ENCODE measurements at places on chromosomes 6 and 20.

GRCh38 chr6:4553387-4553786 lies 222.8 kb upstream of the CDYL start:
- DNase-seq: no peak

GRCh38 chr6:121612927-121613326 lies 177.5 kb downstream of the GJA1 start:
- no peak for DNase-seq

DNA sequence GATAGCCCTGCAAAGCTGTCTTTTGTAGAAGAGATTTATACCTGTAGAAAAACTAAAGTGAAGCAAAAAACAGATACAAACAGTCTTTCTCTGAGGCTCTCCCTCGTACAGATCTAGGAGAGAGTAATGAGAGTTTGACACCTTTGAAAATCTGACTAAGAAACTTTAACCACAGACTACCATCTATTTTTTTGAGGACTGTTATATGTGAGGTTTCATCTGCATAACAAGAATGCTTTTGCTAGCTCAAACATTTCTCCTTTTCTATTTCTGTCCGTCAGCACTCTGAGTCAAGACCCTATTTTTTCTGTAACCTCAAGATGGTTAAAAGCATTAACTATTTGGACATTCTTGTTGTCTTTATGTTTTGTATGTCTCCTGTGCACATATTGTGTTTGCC lies 193.0 kb downstream of the BTBD3 start:
- no peak for DNase-seq

DNA sequence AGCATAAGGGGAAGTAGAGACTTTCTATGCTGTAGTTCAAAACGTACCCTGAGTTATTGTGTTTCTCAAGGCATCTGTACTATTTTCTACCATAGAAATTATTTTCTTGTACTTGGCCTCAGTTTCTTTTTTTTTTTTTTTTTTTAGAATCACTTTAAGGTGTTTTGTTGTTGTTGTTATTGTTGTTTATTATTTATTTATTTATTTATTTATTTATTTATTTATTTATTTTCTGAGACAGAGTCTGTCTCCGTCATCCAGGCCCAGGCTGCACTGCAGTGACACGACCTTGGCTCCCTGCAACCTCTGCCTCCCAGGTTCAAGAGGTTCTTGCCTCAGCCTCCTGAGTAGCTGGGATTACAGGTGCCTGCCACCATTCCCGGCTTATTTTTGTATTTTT lies 179.1 kb downstream of the GRIK2 start:
- no peak for DNase-seq

DNA sequence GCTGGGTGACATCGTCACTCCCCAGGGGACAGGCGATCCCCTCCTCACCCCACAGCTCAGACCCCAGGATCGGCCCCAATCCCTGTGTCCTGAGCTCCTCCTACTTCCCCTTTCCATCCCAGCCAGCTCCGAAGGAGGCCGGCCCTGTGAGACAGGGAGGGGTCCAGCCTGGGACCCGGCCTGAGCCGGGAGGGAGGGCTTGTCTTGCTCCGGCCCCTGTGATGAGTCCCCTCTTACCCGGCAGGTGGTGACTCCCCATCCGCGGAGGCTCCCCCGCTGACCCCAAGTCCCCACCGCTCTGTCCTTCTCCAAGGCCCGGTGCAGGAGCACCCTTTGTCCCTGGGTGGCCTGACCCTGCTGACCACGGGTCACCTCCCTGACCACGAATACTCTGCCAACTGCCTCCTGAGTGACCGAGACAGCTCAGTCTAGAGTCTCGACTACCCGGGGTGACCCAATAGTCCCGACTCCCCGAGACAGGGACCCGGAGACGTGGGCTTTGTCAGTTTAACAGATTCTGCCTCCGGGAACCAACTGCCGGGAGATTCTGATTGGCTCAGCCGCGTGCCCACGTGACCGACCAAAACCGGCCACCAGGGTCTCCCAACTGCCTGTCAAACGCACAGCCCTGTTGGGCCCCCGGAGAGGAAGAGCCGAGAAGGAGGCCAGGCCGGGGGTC lies 187.4 kb upstream of the PROKR2 start:
- DNase-seq: no peak

- DNase-seq: no peak
These were observed 697.5 kb downstream of the PRKN start for GRCh38 chr6:162029873-162030576.

GRCh38 chr20:20436689-20437088 lies 68.8 kb downstream of the INSM1 start:
- no peak for DNase-seq

DNA sequence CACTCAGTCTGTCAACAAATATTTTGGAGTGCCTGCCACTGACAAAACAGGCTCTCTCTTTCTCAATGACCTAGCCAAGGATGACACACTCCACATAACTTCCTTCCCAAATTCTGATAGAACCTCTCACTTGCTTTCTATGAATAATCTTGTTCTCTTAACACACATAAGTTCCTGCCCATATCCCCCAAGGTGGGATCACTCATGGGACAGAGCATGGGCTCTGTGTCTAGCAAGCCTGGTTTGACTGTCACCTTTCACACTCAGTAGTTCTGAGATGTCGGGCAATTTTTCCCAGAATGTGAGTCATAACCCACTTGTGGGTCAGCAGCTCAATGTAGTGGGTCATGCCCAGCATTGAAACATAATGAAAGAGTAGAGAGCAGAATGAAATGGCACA lies 78.1 kb downstream of the LRFN2 start:
- DNase-seq: no peak

DNA sequence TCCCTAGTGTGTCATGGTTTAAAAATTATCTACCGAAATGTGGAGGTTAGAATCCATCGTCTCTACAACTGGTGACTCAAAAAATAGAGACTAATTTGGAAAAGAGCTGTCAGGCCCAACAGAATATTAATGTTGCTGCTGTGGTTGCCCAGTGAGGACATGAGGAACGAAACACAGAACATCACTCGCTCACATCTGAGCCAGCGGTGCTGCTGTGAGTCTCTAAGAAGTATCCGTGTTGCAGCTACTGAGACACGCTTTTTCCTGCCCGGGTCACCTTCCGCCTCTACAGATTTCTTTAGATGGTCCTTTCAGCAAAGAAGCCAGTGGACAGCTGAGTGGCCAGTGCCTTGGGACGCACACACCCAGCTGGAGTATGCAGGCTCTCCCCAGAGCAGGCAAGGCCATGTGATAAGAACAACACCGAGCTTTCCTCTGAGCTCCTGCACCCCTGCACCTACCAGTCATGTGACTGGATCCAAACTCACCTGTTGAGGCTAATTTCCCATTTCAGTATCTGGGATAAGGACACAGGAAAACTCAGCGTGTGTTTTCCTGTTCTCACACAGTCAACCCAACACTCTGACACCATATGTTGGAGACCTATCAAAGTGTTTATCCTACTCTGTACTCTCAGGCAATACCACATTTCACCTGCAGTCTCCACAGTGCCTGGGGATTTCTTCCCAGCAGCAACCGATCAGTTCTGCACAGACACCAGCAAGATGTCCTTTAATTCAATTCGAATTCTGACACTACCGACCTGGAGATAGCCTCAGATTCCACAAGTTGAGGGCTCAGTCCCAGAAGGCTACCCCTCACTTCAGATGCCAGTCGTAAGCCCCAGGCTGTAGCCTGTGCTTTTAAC lies 119.0 kb upstream of the RPS6KA2 start:
- DNase-seq: no peak

GRCh38 chr6:25173951-25174474 lies 105.2 kb upstream of the CARMIL1 start:
- no peak for DNase-seq

DNA sequence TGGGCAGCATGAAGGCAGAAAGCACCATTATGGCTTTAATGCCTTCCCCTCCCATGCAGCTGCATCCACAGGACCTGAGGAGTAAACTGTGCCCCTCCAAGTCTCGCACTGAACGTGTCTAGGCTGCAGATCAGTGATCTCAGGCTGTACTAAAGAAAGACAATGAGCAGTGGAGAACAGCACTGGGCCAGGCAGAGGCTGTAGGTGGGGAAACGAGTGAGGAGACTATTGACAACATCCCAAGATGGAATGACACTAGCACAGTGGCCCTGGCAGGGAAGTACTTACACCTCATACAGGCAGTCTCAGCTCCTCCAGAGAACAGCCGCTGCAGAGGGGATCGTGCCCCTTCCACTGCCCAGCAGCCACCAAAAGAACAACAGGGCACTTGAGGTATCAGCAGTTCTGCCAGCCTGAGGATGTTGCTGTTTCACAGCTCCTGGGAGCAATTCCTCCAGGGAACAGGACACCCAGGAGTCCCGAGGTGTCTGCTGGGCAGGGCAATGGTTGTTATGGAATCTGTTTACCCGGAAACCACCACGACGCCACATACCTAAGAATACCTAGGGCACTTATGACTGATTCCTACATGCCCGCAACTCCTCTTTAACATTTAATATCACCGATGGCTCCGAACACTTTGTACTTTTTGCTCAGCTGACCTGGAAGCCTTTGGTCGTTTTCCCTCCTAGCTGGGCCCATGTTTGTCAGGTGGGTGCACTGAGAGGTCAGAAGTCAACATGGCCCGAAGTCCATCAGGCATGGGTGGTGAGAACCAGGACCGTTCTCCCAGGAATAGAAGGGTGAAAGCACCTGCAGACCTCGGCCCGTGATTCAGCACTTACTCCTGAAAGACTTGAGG lies 79.1 kb downstream of the SLC22A23 start:
- no peak for DNase-seq

- no peak for DNase-seq
These were observed 12.0 kb downstream of the ANGPT4 start for GRCh38 chr20:904039-904545.

- DNase-seq: no peak
These were observed 53.2 kb downstream of the WDR27 start for GRCh38 chr6:169648617-169649016.

DNA sequence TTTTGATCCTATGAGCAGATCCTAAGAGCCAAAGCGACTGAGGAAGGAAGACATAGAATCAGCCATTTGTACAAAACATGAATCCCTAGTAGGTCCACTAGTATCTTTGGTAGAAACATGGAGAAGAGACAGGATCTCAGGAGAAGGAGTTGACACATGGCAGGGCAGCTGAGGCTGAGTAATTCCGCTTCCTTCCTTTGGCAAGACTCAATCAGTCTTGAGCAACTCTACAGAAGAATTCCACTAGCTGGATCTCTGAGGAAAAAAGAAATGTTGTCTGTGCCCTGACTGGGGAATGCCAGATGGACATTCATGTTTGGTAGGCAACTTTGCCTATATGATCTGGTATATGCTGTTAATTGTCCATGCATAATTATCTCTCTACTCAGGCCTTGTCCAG lies 35.3 kb downstream of the ESR1 start:
- DNase-seq: no peak

DNA sequence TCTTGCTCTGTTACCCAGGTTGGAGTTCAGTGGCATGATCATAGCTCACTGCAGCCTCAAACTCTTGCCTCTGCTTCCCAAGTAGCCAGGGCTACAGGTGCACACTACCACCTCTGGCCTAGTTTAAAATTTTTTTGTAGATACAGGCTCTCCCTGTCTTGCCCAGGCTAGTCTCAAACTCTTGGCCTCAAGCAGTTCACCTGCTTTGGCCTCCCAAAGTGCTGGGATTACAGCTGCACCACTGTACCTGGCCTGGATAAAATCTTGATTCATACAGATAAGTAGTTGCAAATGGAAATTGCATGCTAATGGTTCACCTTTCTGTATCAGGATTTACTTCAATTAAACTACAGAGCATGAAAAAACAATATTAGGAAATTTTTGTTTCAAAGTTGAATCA lies 4.2 kb downstream of the CD2AP start:
- DNase-seq: no peak

- DNase-seq: no peak
These were observed 29.1 kb upstream of the CSNK2A1 start for GRCh38 chr20:572727-573126.

GRCh38 chr20:47181056-47181862 lies 175.2 kb downstream of the ZMYND8 start:
- peak; percentile 7 for DNase-seq

- DNase-seq: no peak
These were observed 95.9 kb upstream of the IFNGR1 start for GRCh38 chr6:137315081-137315480.

DNA sequence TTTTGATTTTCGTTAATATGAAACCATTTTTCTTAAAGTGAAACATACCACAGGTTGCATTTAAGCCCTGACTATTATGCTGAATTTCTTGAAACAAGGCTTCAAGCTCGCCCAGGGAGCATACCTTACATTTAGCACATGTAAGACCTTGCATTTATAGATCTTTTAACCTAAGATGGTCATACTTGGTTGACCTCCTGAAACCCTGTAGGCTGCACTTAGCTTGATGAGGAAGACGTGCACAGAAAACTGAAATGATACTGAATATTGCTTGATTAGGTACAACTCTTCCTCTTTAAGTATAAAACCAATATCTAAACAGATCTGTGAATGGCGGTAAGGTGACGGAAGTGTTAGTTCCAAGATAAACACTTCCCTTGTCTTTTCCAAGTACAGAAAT lies 82.2 kb downstream of the CTNNBL1 start:
- DNase-seq: no peak

DNA sequence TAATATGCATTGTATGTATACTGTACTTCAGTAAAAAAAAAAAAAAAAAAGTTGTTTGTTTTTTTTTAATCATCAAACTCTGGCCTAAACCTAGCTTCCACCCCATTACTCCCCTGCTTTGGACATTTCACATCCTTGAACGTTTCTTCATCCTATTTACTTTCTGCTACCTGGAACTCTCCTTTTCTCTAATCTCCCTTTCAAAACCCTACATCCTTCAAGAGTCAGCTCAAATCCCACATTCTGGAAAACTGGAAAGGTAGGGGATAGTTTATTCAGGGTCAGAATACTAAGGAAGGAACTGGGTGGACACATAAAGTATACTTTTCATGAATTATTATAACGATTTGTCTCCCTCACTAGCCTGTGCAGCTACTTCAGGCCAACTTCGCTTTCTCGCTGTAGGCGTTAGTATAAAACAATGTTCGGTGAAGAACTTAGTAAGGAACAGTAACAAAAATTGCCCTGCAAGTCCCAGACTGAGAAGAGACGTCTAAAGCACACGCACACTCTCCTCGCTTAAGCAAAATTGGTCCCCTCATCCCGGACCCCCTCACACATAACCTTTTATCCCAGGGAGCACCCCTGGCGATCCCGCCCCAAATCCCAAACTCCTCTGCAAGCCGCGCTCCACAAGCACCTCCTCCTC lies 775 bp downstream of the PIGU start:
- DNase-seq: peak; percentile 46

DNA sequence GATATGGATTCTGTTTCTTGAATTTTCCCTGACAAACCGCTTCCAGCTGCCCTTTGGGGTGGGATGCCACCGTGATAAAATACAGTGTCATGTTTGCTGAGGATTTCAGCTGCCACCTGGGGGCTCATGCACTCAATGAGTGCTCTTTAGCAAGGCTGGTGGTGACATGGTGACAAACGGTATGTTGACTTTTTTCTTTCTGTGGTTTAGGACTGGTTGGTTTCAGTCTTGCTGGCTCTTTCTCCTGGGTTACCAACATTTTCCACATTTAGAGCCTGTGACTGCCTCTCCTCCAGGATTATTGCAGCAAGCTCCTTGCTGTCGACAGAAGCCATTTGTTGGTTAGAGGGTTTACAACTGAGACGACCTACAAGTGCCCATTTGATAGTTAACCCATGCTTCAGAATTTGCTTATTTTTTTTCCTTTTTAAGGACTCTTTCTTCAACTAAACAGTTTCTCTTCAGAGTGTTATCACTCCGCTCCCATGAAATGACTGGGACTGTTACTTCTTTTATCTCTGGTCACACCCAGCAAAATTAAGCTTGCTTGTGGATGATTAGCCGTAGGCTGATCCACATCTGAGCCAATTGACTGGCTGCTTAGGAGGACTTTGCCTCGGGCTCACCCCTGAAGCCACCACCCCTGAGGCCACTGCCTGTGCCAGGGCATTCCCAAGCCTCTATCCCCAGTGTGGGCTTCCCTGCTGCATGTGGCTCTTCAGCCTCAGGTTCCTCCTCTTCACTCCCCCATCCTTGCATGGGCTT lies 48.4 kb upstream of the CDYL start:
- no peak for DNase-seq
